Fibroblast of skin of right biceps (primary cell): ENCODE measurements at places on chromosomes 4 and X.
A peak's percentile ranks its signal among the peaks of the same experiment; 100 is the strongest.

DNA sequence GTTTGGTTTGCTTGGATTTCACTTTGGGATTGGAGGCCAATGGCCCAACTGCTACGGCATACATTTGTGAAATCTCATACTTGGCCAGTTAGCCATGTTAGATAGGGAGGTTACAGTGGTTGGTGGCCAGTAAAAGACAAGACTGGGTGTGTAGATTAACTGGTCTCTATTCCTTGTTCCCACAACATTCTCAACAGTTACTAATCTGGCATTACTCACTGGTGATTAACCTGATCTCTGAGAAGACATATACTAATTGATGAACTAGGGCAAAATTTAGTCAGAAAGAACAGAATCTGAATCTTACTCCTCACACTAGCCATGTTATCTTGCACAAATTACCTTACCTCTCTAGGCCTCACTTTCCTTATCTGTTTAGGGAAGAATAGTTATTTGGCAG is 33.4 kb downstream of the GATB start:
- peak; percentile 16 for DNase-seq

DNA sequence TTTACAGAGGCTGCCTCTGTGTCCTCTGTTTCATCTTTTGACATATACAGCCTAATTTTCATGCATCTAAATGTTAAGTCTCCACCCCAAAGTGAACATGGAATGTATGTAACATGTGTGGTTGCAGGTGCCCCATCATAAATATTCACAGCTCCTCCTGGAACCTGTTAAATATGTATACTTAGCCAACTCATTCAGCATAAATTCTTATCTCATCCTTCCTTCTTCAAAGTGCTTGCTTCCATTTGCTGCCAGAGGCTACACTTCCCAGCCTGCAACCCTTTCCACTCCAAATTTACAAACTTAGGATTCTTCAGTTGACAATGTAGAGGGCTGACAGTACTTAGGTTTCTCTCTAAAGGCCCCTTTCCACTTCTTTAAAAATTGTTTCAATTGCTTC is 60.6 kb downstream of the F8 start:
- no peak for DNase-seq

GRCh38 chr4:89024051-89024675 is 32.8 kb downstream of the FAM13A start:
- peak; percentile 69 for DNase-seq

DNA sequence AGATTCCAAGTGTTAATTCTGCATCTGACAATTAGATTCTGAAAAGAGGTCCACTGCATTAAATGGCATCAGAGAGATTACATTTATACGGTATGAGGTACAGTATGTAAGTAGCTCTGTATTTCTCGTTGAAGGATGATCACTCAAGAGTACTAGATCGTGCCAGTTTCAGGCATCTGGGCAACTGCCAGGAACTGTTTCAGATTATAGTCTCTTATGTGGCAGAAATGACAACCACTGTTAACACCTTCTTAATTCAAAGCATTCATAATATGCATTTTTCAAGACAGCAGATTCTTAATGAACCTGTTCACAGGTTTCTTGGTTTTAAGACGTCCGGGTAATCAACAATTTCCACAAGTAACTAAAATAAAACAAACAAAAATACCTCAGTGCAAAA is 1.6 kb downstream of the ANKRD50 start:
- peak; percentile 26 for DNase-seq
